Endothelial cell (in vitro differentiated cells): ENCODE measurements at places on chromosomes 3 and 15. TPM values are rescaled to one million over a fixed set of nuclear protein-coding genes. Genes with fewer than 3 reads are reported as not detected.

DNA sequence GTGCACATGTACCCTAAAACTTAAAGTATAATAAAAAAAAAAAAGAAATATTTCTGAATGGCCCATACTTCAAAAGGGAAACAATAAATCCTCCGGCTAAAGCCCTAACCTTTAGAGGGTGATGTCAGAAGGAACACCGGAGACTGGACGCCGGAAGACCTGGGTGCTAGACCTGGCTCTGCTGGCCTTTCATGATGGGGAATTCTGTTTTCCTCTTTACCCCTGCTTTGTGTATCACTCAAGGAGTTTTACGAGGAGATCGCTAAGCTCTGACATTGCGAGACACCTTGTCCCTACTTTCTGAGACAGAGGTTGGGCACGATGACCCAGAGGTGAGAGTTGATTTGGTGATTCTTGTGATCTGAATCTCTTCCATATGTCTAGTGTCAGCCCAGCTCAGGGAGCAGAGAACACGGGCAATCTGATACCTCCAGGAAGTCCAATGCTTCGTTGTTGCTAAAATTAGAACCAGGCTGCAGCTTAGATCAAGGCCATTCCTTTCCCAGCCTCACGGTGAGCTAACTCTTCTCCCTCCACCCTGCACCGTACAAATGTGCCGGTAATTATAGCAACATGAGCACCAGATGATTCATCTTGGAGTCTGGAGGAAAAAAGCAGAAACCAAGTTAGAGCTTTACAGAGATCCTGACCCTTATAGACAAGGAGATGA is 42.0 kb upstream of the CFAP161 start:
- no peak for DNase-seq

DNA sequence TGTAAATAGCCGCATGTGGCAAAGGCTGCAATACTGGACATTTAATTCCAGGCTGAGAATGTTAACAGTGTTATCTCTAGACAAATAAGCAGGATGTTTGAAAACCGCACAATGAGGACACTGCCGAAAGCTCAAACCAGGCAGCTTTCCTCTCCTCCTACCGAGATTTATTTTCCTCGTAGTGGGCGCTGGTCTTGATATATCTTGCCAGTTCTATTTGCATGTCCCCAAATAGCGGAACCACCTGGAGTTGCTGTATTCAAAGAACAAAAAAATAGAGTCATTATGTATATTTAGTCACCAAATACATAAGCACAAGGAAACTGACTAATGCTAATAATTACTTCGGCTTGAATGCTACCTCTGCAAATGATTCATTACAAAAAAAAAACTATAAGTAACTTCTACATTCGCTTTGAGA is 46.5 kb downstream of the CYFIP1 start:
- DNase-seq, result no peak

- no peak for DNase-seq
These were observed 133.3 kb upstream of the SLC2A2 start for GRCh38 chr3:171159822-171160157.

DNA sequence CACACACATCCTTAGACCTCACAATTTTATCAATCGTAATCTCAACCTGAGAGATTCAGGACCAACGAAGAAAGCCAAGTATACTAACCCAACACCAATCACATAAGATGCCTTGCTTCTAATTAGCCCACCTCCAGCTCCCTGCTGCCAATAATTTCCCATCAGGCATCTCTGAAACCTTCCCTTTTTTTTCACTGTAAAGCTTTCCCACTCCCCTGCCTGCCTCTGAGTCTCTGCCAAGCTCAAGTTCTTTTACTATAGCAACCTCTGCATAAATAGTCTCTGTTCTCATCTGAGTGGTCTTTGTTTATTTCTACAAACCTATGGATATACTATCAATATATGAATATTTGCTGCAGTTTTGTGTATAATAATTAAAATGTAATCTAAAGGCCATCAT is 86.5 kb downstream of the PIK3CB start:
- no peak for DNase-seq

DNA sequence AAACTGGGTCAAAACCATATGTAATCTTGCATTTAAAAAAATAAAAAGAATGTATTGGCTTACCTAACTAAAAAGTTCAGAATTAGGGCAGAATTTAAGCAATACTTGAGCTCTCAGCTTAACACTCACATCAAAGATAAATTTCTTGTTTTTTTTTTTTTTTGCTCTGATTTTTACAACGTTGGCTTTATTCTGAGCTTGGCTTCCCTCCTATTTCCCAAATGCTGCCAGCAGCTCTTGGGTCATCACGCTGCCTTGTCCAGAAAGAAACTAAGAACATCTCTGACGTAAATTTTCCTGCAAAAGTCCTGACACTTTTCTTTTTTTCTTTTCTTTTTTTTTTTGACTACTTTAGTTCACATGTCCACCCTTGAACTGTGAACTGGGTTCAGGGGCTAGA is 150.6 kb upstream of the TGFBR2 start:
- no peak for DNase-seq

ZIC4 gene
- total RNA-seq, result 2.2 TPM

ECE2 gene
- not detected for total RNA-seq

ESYT3 gene
- not detected for total RNA-seq

CCDC54 gene
- total RNA-seq, result not detected
